ENCODE measurements at places on chromosomes 1 and 21.

DNA sequence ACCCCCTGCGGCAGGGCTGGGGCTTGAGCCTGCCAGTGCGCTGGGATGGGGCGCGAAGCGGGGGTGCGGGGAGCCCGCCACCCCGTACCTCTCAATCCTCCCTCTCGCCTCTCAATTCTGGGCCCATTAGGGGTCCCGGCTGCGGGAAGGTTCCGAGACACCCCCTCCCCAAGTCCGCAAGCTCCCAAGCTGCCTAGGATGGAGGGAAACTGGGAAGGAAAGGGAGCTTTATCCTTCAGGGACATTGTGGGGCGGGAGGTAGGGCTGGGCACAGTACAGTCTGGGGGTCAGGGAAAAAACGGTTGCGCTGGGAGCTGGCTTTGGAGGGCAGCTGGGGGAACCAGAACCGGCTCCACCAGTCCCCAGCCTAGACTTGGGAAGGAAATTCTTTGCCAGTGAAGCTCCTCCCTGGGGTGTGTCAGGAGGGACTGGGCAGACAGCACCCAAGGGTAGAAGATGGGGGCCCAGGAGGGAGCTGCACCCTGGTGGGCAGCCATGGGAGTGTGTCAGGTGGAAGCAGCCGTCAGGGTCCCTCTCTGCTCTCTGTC, 904 bp downstream of the GJB3 start:
- no peak for DNase-seq

- no peak for DNase-seq
Measured at GRCh38 chr1:7753641-7754040, 17.5 kb upstream of the VAMP3 start.

GRCh38 chr1:231611111-231611510, 15.5 kb upstream of the DISC1 start:
- no peak for DNase-seq

DNA sequence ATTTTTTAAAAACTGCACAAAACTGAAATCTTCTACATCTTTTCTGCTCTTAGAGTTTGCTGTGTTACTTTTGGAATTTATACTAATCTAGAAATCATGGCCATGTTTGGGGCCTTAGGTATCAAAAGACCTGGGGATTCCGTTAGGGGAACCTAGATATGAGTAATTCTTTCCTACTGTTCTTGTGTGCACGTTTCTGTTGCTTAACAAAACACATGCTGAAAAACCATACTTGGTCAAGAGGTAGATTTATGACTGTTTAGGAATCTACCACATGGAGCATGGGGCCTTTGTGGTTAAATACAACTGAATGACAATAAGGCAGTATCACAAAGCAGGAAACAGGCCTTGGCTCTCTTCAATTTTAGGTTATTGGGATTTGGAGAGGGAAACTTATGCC, 291.9 kb upstream of the USP25 start:
- no peak for DNase-seq

DNA sequence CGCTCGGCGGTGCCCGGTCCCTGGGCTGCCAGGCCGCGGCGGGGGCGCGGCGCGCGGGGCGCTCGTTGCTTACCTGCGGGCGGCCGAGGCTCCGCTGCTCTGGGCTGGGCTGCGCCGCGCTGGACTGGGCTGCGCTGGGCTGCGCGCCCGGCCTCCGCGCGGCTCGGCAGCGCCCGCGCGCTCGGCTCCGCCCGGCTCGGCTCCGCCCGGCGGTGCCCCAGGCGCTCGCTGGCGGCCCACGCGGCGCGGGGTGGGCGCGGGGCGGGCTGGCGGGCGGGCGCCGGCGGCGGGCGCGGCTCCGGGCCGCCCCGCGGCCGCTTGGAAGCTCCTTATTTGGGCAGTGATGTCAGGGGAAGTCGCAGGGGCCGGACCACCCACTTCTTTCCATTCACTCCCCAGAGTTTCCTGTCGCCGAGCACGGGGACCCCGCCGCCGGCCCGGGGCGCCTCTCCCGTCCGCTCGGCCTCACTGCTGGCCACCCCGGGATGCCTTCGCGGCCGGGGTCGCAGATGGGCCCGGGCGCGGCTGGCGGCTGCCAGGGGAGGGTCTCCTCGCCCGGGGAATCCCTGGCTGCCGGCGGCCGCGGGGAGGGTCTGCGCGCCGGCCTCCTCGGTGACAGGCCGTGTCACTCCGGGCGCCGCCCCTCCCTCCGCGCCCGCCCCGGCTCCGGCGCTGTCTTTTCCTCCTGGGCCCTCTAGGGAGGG, 177.7 kb upstream of the EDN2 start:
- peak; percentile 51 for DNase-seq

GRCh38 chr1:172019976-172020375, 178.7 kb downstream of the DNM3 start:
- no peak for DNase-seq

DNA sequence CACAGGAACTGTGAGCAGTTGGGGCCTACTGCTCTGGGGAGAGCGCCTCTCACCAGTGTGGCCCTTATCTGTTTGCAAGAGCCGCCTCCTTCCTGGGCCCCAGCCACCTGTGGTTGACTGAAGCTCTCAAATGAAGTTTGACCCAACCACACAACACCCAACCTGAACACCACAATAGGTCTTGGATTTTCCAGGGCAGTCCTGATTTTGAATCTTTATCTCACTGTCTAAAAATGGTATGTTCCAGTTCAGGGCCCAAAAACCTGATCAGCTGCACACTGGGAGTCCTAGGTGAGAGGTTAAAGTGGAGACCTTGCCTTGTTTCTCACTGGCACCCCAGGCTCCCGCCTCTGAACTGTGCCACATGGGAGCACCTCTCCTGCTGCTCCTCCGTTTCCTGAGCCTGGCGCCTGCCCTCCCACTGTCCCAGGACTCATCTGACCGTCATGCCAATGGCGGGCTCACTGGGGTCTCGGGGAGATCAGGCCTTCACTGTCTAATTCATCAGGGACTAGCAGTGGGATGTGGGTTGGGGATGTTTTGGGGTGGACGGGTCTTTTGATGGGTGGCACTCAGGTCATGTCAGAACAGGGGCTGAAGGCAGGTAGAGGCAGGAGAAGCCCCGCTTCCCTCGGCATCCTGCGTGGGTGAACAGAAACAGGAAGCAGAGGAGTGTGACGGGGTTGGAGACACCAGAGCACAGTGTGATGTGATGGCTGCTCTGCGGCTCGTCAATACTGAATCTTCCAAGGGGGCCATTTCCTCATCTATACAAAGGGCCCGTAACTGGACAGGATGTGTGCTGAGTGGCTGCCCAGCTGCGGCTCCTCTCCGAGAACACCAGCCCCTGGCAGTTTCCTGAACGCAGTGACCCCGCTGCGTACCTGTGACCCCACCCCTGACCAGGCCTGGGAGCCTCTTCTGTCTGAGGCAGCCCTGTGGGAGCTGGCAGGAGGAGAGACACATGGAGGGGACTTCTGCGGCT, 59.6 kb upstream of the ITPKB start:
- no peak for DNase-seq

DNA sequence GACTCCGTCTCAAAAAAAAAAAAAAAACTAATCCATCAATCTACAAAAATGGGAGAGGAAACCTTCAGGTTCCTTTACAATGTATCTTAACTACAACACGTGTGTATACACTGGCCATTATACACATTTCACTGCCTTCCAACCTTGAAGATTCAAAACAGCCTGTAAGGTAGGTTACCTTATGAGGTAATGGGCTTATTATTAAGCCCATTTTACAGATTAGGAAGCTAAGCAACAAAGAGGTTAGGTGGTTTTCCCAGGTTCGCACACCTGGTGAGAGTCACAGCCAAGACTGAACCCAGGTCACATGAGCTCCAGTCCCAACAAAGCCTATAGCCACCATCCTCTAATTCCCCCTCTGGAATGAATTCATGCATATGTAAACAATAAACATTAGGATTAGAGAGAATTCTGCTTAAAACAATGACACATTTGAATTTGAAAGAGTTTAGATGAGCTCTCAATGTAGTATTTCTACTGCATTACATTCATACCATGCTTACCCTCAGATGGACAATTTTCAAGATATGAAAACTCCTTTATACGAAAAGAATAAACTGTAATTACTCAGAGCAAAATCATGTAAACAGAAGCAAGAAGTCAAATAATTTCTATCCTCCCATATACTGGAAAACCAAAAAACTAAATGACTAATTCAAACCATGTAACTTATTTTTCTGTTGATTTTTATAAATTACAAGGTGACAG, 54.8 kb downstream of the EIF4G3 start:
- DNase-seq = peak; percentile 39

DNA sequence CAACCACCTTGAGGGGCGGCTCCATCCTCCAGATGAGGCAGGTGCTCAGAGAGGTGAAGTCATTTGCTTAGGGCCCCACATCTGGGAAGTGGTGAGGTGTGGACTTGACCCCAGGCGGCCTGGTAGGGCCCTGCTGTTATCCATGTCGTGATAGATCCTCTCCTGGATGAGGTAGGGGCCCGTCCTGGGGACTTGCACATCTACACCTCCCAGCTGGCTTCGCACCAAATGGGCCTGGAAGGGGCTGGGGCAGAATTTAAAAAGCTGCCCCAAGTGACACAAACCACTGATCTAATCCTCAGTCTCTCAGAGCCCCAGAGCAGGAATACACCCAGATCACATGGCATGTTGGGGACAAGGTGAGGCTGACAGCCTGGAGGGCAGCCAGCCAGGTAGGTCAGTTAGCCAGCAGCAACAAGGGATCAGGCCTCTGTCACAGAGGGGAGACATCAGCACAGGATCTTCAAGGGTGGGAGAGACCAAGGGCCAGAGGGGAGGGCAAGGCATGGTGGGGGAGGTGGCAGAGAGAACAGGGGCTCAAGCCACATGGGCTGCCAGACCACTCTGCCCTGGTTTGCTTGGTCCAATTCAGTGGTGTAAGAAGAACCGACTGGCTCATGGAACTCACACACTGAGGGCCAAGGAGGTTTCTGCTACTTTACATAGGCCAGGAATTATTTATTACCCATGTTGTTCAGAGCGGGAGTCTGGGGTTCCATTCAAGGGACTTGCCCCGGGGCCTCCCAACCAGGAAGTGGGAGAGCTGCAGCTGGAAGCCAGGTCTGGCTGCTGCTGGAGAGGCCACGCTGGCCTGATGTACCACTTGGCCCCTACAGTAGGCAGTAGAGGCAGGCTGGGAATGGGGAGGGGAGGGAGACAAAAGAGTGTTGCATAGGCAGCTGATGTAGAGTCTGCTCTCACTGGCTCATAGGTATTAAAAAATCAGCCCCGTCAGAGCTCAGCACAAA, 12.1 kb downstream of the LRP8 start:
- no peak for DNase-seq

GRCh38 chr1:26285366-26286063, 5.6 kb downstream of the SH3BGRL3 start:
- DNase-seq = no peak

GRCh38 chr1:32622806-32623681, 27.3 kb downstream of the ZBTB8OS start:
- no peak for DNase-seq

- DNase-seq = no peak
Measured at GRCh38 chr21:31258073-31258472, 86.0 kb downstream of the TIAM1 start.

DNA sequence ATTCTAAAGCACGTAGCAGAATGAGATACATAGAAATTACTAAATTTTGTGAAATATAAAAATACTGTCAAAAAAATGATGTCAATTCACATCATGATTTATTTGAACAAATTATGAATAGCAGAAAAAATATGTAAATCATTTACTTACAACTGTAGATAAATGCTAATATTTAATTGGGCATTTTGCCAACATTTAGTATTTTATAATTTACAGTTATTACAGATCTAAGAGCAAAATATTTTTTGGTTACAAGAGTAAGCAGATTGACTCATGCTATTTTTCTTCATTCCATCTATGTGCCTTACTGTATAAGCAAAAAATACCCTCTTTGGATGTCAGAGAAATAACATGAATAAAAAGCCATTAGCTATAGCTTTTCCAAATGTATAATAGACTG, 282.3 kb upstream of the RGS18 start:
- no peak for DNase-seq

DNA sequence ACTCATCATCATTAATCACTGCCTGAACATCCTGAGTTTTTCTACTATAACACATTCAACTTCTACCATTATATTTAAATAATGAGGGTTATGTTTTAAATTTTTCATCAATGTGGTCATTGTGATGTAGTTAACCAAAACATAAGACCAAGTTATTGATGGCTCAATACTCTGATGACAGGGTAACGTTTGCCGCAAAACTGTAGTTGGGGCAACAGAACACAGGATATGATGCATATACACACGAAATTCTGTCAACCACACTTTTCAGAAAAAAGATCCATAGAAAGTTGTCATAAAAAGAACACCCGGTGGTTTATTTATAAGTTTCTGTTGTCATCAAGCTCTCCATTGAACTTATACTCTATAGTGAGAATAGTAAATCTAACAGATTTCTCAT, 121.7 kb upstream of the COL11A1 start:
- no peak for DNase-seq

GRCh38 chr1:160436966-160437365, 36.6 kb downstream of the VANGL2 start:
- no peak for DNase-seq

DNA sequence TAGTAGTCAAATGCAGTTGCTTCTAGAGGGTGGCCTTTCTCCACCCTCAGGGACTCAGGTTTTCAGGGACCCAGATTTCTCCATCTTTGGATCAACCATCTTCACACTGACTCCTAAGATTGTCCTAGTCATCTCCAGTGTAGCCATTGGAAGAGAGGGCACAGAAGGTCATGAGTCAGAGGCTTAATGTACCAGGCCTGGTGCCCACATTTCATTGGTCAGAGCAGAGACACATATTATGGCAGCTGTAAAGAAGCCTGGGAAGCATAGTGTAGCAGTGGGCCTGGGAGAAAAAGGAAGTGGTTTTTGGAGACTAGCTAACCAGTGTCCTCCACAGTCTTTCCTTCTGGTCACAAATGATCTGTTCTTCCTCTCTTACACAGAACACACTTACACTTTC, 122.5 kb downstream of the GIPC2 start:
- DNase-seq = no peak

DNA sequence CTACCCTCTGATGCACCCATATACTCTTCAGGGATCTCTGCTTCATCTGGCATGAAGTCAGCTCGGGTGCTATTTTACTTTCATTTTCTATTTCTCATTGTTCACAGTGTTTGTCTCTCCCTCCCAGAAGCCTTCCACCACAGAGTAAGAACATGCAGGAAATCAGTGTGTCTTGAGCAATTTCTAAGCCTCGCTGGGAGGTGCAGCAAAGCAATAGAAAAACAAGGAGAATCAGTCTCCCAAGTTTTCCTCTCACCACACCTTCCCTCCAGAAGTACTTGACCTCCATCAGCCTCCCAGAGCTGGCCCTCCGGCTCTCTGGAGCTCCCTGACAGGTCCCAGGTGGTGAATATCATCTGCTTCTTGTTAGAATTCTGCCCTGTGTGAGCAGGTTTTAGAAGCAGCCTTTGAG, 594.7 kb upstream of the CAMK1G start:
- no peak for DNase-seq

GRCh38 chr1:162538815-162539431, 22.6 kb upstream of the UAP1 start:
- DNase-seq = peak; percentile 75

- DNase-seq = peak; percentile 59
Measured at GRCh38 chr1:39738622-39739366, at the start of gene PPIE. PPIE (plus strand) TSS chr1:39738882; CDS start chr1:39738901, 19 bp downstream.

GRCh38 chr1:54384918-54385726, 21.1 kb downstream of the SSBP3 start:
- DNase-seq = peak; percentile 4
